ENCODE measurements at places on chromosomes 13 and 19.

- DNase-seq: no peak
Observed at GRCh38 chr13:70816853-70817252, 708.6 kb upstream of the KLHL1 start.

- DNase-seq: no peak
Observed at GRCh38 chr19:1680976-1681375, 28.6 kb upstream of the TCF3 start.

DNA sequence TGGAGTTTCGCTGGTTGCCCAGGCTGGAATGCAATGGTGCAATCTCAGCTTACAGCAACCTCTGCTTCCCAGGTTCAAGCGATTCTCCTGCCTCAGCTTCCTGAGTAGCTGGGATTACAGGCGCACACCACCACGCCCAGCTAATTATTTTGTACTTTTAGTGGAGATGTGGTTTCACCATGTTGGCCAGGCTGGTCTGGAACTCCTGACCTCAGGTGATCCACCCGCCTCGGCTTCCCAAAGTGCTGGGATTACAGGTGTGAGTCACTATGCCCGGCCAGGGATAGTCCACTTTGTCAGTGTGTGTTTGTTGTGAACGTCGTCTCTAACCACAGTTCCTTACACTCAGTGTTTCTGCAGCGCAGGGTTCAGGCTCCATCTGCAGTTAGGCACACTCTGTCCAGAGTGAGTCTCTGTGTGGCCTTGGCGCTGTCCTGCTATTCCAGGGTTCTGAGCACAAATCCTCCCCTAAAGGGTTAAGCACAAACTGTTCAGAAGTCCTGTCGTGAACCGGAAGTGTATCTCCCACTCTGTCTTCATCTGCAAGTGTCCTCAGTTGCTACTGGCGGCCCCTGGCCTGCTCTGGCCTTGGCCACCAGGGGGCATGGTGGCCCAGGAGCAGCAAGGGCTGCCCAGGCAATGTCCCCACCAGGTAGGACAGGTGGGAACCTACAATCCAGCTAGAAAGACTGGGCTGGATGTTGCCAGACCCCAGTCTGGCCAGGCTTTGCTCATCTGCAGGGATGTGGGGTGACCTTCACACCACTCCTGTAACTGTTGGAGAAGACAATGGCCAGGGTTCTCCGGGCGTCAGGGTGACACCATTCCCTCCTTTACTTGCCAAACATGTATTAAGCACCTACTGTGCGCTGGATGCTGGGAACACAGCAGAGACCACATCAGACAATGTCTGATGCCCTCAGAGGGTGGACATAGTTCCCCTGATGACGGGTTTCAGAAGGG is 38.8 kb upstream of the GATAD2A start:
- DNase-seq: peak; percentile 84

DNA sequence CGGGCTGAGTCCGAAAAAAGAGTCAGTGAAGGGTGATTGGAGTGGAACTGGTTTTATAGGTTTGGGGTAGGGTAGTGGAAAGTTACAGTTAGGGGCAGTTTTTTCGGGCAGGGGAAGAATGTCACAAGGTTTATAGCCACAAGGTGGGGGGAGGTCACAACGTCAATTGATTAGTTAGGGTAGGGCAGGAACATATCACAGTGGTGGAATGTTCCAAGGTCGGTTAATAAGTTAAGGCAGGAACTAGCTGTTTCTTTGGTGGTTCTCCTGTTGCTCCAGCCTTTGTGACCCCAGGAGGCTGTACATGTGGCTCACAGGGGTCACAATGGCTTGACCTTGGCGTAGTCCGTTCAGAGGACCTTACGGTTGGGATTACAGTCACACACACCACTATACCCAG is 20.3 kb downstream of the RDH8 start:
- DNase-seq: no peak

DNA sequence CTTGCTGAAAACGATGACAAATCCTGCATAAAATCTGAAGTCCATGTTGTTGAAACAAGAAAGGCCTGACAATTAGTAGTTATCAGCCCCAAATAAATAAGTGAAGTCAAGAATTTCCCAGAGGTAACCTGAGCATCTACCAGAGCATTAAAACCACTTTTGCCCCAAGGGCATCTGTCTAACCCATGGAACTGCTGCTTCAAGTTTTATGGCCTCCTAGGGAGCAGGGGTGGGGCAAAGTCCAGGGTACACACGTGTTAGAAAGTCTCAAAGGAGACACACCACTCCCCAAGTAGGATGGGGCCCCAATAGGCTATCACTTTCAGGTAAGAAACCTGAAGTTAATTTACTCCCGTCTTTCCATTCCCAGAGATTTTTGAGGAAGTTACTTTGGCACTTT is 81.1 kb downstream of the CACNA1A start:
- no peak for DNase-seq

DNA sequence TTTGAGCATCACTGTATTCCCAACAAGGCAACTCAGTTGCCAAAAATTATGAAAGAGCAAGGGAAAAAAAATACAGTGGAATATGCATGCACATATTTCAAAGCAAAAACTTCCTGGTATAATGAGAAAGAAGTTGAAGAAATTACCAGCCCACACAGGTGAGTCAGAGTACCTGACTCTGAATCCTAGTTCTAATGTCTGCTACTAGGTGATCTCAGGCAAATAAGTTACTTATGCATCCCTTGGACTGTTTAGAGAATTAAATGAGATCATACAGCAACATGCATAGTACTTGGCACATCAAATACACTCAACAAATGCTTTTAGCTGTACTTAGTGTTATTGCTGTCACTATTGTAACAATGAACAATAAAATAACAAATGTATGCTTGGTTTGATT is 144.9 kb downstream of the MIPEP start:
- DNase-seq: no peak

- DNase-seq: no peak
Observed at GRCh38 chr13:25084096-25084495, 11.8 kb upstream of the PABPC3 start.

- no peak for DNase-seq
Observed at GRCh38 chr13:93173654-93174053, 53.0 kb upstream of the GPC6 start.

DNA sequence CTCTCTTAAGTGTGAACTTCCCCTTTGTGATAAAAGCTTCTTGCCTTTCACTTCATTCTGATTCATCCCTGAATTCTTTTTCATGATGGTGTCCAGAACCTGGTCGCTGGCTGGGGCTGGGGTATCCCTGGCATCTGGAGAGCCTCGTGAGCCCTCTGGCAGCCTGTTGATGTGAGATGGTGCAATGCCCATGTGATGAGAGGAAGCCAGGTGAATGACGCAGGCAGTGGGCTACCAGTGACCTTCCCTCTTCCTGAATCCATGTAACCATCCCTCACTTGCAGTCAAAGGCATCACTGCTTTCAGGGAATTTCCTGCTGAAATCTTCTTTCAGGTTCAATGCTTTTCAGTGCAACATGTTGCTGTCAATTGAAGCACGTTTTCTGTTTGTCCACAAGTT is 158.6 kb upstream of the SLC10A2 start:
- no peak for DNase-seq

- DNase-seq: peak; percentile 85
Observed at GRCh38 chr13:24512197-24512907, at the start of gene PARP4. TSS of gene PARP4 (minus strand) at chr13:24512778. CDS start at chr13:24503776, 9,002 bp downstream.

DNA sequence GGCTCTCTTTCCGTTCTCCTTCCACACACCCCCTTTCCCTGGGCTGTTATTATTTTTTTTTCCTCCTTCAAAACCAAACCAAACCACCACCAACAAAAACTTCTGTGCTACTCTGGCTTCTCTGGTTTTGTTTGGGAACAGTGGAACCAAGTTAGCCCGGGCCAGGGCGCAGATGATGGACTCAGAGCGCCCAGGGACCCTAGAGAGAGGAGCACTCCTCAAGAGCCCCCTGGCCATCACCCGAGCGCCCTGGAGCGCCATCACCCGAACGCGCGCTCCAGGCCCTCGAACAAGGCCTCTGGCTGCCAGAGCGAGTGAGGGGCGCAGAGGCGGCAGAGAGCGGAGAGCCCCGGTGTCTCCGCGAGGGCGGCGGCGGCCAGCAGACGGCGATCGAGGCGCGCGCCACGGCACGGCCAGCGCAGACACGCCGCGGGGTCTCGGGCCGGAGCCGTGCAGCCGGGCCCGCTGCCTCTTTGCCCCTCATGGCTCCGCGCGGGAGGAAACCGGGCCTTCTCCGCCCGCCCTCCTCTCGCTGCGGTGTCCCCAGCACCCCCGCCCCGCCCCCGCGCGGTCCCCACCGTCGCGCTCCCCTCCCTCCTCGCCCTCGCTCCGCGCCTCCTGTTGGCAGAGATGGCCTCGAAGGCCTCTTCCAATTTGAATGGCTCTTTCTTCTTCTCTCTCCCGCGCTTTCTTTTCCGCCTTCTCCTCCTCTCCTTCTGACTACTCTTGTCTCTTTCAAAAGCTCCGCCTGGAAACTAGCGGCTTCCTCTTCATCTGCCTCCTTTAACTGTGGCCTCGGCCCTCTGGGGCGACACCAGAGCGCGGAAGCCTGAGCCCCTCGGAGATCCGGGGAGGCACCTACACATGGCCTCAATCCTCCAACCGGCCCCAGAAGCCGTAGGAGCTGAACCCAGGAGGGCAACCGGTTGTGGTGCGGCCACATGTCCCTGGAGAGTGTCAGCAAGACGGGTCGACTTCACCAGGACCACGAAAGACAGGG is 4.1 kb upstream of the SOX1 start:
- peak; percentile 91 for DNase-seq

DNA sequence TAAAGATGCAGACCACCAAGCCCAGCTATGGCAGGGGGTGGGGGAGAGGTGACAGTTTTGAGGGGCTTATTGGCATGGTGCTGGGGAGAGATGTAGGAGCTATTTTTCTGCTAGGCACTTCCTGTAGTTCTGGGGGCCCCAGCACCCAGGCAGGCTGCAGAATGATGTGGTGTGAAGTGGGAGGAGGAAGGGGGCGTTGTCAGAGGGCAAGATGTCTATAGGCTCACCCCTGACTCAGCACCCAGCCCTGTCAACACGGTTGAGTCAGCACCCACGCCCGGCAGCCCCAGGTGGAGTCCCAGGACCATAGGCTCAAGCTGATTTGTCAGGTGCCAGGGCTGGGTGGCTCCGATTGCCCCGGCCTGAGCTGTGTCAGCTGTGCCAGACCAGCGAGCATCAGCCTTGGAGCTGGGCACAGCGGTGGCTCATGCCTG is 5.8 kb downstream of the KLF2 start:
- no peak for DNase-seq

- DNase-seq: no peak
Observed at GRCh38 chr19:47044946-47045866, 3.2 kb downstream of the TMEM160 start.

GRCh38 chr13:112042496-112042895 is 24.5 kb upstream of the SOX1 start:
- no peak for DNase-seq

DNA sequence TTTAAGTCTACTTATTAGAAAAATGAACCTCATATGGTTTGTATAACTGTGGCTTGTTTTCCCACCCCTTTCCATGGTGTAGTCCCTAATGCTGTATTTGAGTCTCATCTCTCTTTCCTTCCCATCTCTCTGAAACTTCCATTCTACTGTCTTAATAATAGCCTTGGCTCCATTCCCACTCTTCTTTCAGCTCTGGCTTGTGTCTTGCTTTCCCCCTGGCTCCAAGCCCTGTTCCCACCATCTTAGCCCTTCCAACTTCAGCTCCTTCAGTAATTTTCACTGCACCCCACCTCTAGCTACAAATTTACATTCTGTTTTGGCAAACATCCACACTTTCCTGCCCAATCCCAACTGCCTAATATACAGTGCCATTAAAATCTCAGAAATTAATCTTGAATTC is 137.5 kb downstream of the SLITRK6 start:
- DNase-seq: no peak

GRCh38 chr13:78712831-78713230 is 53.9 kb upstream of the OBI1 start:
- no peak for DNase-seq

DNA sequence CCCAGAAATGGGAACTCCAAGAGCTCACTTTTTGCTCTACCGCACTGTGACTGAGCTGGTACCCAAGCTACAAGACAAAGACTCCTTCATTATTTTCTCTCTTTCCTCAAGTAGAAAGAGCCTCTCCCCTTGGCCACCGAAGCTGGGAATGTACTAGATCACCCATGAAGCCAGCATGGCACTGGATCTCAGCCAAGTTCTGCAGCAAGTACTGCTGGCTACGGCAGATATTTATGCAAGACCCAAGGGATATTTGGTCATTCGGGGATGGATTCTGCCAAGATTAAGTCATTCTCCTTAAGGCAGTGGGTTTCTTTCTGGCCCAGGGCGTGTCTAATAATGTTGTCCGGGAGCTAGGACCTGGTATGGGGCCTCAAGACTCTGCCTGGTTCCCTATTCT is 633.5 kb downstream of the SLITRK1 start:
- no peak for DNase-seq

DNA sequence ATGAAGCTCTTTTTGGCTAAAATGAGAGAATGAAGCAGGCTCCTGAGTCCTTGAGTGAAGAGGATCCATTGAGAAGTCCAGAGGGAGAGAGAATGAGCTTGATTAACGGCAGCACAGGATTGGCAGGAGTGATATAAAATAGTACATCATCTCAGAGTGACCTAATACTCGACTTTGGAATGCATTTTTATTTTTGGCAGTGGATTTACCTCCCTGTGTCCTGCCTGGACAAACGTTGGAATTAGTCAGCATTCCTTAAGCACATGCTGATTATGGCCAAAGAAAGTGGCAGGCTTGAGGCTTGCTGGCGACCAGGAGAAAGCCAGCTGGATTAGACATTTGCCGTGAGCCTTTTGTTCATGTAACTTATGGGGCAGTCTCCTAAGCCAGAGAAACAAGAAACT is 22.9 kb downstream of the LRCH1 start:
- peak; percentile 41 for DNase-seq

DNA sequence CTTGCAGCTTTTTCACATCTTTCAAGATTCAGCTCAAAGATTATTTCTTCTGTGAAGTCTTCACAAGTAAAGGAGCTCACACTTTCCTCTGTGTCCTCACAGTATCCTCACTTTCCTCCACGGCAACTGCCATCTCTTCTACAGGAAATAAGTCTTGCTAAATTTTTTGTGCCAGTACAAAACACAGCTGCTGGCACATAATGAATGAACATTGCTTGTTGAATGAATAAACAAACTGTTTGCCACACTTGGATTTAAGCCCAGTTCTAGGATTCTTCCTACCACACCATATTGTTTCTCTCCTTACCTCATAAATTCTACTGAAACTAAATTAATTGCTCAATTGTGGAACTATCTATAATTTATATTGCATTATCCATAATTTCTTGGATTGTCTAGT is 59.5 kb downstream of the RAP2A start:
- no peak for DNase-seq

- DNase-seq: no peak
Observed at GRCh38 chr13:72005455-72005854, 138.5 kb upstream of the DACH1 start.

- DNase-seq: no peak
Observed at GRCh38 chr13:40986101-40986856, 32.8 kb downstream of the ELF1 start.

- no peak for DNase-seq
Observed at GRCh38 chr13:67100730-67101129, 129.4 kb downstream of the PCDH9 start.

DNA sequence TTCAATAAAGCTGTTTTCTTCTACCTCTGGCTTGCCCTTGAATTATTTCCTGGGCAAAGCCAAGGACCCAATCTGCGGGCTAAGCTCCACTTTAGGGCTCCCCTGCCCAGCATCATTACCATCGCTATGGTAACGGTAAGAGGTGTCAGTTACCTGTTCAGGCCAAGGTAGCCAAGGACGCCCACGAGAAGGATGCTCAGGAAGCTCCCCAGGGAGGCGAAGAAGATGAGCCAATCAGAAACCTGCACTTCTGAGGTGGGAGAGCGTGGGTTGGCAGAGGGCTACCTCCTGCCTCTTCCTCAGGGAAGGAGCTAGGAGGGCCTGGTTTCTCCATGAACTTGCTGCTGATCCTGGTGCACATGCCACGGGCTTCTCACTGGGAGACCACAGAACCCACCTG is 24.7 kb downstream of the IL12RB1 start:
- no peak for DNase-seq
